ENCODE measurements at places on chromosomes 4 and X.

DNA sequence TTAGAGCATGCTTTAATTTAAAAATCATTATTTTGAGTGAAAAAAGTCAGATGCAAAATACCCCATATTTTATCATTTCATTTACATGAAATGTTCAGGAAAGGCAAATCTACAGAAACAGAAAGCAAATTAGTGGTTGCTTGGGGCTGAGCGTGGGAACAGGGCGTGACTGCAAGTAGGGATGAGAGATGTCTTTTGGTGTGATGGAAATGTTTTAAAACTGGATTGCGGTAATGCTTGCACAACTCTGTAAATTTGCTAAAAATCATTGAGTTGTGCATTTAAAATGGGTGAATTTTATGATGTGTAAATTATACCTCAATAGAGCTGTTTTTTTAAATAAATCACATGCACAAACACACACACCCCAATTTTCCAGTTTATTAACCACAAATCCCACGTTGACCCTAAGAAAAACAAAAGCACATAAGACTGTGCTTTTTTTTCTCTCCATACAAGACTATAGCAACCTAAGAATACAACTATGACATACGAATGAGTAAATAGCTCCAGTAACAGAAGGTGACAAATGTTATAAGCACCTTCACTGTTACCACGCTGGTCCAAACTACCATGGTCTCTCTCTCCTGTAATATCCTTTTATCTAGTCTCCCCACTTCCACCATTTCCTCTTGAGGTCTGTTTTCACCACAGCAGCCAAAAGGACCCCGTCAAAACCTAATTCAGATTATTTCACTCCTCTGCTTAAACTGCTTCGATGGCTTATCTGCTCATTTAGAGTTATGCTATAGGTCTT is 37.2 kb downstream of the FRMD7 start:
- H3K36me3 ChIP-seq: no peaks in the 10 kb centered on the region
- no peak overlapping the region for H3K27ac ChIP-seq
- no peak overlapping the region for H3K4me3 ChIP-seq
- H3K4me1 ChIP-seq: no peaks in the 10 kb centered on the region

DNA sequence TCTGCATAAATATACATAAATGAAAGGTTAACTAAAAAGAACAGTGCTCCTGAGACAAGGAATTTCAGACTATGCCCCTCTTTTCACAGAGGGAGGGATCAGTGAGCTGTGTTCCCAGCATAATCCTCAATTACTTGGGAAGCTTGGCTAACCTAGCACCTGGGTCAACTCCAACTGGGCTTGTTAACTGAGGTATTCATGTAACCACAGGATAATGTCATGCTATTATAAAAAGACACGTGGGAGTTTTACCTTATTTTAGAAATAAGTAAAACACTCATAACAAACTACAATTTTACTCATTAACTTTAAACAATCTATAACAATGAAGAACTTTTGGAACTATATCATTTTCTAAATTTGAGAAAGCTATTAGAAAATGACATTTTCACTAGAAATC is 48.6 kb downstream of the RPGR start:
- no peak overlapping the region for H3K4me3 ChIP-seq
- H3K36me3 ChIP-seq: no peaks in the 10 kb centered on the region
- DNase-seq: no peak
- no peak overlapping the region for H3K27ac ChIP-seq

GRCh38 chr4:172950990-172951389 is 217.6 kb upstream of the GALNT7 start:
- no peak overlapping the region for H3K27ac ChIP-seq
- no peak for DNase-seq
- H3K36me3 ChIP-seq: no peaks in the 10 kb centered on the region
- H3K27me3 ChIP-seq: no peaks in the 10 kb centered on the region

GRCh38 chr4:2925496-2925895 is 37.7 kb downstream of the NOP14 start:
- H3K4me3 ChIP-seq: no peak overlapping the region
- H3K4me1 ChIP-seq: no peaks in the 10 kb centered on the region
- peak; percentile 27 for DNase-seq
- H3K27ac ChIP-seq: no peak overlapping the region
- H3K27me3 ChIP-seq: no peaks in the 10 kb centered on the region
- peaks cover 81% of the 10 kb centered on the region for H3K36me3 ChIP-seq

- DNase-seq: no peak
- no peaks in the 10 kb centered on the region for H3K36me3 ChIP-seq
- no peaks in the 10 kb centered on the region for H3K27me3 ChIP-seq
- H3K4me3 ChIP-seq: no peak overlapping the region
Observed at GRCh38 chr4:169963998-169964397, 62.2 kb downstream of the MFAP3L start.

DNA sequence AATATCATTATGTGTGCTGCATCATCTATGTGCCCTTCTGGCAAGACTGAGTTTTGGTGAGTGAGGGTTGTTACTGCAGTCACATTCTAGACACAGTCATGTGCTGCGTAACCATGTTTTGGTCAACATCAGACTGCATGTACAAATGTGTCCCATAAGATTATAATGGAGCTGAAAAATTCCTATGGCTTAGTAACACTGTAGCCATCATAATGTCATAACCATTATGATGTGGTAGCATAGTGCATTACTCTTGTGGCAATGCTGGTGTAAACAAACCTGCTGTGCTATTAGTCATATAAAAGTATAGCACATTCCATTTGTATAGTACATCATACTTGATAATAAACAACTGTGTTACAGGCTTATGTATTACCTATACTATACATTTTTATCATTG is 198.1 kb upstream of the NUDT6 start:
- DNase-seq: no peak
- H3K27me3 ChIP-seq: no peaks in the 10 kb centered on the region
- H3K4me3 ChIP-seq: no peak overlapping the region
- no peaks in the 10 kb centered on the region for H3K4me1 ChIP-seq
- no peaks in the 10 kb centered on the region for H3K36me3 ChIP-seq

- H3K27ac ChIP-seq: no peak overlapping the region
- no peak overlapping the region for H3K4me3 ChIP-seq
- H3K27me3 ChIP-seq: no peaks in the 10 kb centered on the region
Observed at GRCh38 chr4:120506536-120506935, 416.0 kb downstream of the PRDM5 start.

DNA sequence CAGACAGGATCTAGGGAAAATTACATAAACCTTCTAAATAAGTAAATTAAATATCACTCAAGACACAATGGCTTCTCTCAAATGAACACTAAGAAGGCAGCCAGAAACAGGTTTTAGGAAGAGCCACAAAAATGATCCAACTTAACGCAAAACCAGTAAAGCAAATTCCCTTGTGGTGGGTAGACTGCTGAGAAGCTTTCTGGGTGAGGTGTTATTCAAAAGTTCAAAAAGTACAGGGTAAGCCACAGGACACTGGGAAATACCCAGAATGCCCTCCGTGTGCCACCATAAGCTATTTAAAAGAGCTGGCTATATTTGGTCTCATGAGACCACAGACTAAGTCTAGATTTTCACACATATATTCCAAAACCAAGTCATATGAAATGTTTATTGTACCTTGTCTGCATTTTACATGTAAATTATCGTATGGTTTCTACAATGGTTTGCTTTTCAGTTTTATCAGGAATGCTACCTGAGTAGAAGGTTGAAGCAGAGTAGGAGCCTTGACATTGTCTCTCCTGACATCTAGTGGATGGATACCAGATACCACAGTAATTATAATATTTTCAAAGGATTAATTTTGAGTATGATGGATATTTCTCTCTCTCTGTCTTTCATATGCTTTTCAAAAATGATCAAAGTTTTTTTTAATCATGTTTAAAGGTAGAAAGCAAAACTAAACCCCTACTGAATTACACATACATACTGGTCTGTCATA is 109.3 kb upstream of the KLHL13 start:
- no peak overlapping the region for H3K4me3 ChIP-seq
- no peak for DNase-seq
- no peaks in the 10 kb centered on the region for H3K36me3 ChIP-seq
- H3K27me3 ChIP-seq: no peaks in the 10 kb centered on the region

DNA sequence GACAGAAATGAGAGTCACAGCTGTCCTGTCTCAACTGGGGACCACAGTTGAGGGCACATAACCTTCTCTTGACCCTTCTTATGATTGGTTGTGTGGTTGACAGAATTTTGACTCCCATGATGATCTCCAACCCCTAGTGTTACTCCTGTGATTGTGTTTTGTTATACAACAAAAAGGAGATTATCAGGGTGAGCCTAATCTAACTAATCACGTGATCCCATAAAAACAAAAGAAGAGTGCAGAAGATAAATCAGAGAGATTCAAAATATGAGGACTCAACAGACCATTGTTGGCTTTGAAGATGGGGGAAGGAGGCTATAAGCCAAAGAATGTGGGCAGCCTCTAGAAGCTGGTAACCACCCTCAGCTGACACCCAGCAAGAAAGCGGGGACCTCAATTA is 72.7 kb downstream of the GUCY2F start:
- no peaks in the 10 kb centered on the region for H3K4me1 ChIP-seq
- H3K27me3 ChIP-seq: no peaks in the 10 kb centered on the region
- no peaks in the 10 kb centered on the region for H3K36me3 ChIP-seq
- H3K27ac ChIP-seq: no peak overlapping the region
- no peak overlapping the region for H3K4me3 ChIP-seq

DNA sequence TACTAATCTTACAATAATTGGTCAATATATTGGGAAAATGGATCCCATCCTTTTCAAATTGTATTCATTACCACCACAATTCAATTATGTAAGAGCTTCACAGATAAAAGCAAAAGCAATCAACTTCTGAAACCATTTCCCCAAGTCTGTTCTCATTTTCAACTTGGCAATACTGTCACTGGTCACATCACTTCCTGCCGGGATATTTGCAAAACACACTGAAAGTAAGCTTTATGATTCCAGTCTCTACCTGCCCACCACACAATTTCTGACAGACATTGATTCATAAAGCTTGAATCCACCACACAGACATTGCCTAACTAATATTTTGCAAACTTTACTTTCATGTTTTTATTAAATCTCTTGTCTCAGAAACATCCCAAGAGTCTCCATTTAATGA is 53.6 kb downstream of the LIN54 start:
- no peaks in the 10 kb centered on the region for H3K4me1 ChIP-seq
- H3K27me3 ChIP-seq: no peaks in the 10 kb centered on the region
- H3K27ac ChIP-seq: no peak overlapping the region
- H3K4me3 ChIP-seq: no peak overlapping the region
- no peaks in the 10 kb centered on the region for H3K36me3 ChIP-seq
- no peak for DNase-seq

GRCh38 chr4:1347410-1347864 is 429 bp downstream of the UVSSA start:
- peak overlapping the region; percentile 97 for H3K4me3 ChIP-seq
- H3K27me3 ChIP-seq: no peaks in the 10 kb centered on the region
- DNase-seq: peak; percentile 31
- H3K36me3 ChIP-seq: peaks cover under 1% of the 10 kb centered on the region
- peaks cover 19% of the 10 kb centered on the region for H3K4me1 ChIP-seq

DNA sequence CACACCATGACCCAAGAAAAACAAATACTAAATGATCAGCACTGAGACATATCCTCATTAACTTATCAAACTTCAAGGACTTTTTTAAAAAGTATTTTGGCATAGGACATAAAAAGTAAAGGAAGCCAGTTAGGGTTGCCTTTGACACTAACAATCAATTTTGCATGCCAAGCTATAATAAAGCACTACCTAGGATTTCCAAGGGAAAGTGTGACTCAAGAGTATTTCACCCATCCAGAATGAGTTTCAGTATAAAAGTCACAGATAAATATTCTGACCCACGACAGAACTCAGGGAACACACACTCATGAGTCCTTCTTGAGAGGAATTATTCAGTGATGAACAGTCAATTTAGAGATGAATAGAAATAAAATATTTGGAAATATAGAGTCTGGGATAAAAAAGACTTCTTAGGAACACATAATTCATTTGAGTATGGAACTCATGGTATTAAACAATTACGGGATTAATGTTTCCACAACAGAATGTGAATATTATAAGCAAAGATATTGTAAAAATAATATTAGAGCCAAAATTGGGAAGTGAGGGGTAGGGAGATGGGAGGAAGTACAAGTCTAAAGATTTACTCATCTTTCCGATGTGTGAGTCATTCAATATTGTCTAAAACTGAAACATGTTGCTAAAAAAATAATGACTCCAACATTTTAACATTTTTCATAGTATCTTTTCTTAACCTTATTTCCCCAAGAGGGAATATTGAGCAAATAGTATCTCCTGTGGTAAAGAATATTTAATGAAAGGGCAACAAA is 143.5 kb upstream of the LNX1 start:
- H3K27ac ChIP-seq: no peak overlapping the region
- no peaks in the 10 kb centered on the region for H3K36me3 ChIP-seq
- no peaks in the 10 kb centered on the region for H3K4me1 ChIP-seq
- H3K27me3 ChIP-seq: no peaks in the 10 kb centered on the region

GRCh38 chrX:139692506-139692849 is 15.5 kb downstream of the MCF2 start:
- peak overlapping the region; percentile 44 for H3K4me3 ChIP-seq
- H3K36me3 ChIP-seq: no peaks in the 10 kb centered on the region
- H3K4me1 ChIP-seq: no peaks in the 10 kb centered on the region

DNA sequence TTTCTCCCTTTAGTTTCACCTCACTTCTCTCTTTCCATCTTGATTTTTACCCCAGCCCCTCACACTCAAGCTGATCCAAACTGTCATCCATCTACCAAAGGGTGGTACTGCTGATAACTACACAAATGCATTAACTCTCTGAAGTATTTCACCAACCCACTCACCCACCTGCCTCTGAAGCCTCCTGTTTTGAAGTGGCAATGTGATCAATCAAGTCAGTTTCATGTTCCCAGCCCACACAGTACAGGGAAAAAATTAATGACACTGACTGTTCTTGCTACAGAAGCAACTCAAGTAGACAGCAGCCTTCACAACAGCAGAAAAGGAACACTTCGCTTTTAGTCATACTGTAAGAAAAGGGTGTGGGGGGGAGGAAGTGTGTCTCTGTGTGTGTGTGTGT is 183.0 kb upstream of the NOCT start:
- no peaks in the 10 kb centered on the region for H3K27me3 ChIP-seq
- H3K4me3 ChIP-seq: no peak overlapping the region
- H3K36me3 ChIP-seq: no peaks in the 10 kb centered on the region
- no peak overlapping the region for H3K27ac ChIP-seq
- no peaks in the 10 kb centered on the region for H3K4me1 ChIP-seq

DNA sequence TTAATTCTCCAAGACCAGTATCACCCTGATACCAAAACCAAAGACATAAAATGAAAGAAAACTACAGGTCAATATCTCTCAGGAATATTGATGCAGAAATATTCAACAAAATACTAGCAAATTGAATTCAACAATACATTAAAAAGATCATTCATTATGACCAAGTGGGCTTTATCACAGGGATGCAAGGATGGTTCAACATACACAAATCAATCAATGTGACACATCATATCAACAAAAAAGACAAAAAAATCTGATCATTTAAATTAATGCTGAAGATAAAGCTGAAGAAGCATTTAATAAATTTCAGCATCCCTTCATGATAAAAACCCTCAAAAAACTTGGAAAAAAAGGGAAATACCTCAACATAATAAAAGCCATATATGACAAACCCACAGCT is 341.4 kb downstream of the GUCY2F start:
- no peaks in the 10 kb centered on the region for H3K4me1 ChIP-seq
- H3K4me3 ChIP-seq: no peak overlapping the region
- H3K27me3 ChIP-seq: no peaks in the 10 kb centered on the region

All from ascending aorta (tissue), 2 donors.